ENCODE measurements at places on chromosomes 12 and 14. TPM values are rescaled to one million over a fixed set of nuclear protein-coding genes. Genes with fewer than 3 reads are reported as not detected.

- no peak for DNase-seq
Observed at GRCh38 chr14:22812744-22813143, 2.5 kb downstream of the SLC7A7 start.

DNA sequence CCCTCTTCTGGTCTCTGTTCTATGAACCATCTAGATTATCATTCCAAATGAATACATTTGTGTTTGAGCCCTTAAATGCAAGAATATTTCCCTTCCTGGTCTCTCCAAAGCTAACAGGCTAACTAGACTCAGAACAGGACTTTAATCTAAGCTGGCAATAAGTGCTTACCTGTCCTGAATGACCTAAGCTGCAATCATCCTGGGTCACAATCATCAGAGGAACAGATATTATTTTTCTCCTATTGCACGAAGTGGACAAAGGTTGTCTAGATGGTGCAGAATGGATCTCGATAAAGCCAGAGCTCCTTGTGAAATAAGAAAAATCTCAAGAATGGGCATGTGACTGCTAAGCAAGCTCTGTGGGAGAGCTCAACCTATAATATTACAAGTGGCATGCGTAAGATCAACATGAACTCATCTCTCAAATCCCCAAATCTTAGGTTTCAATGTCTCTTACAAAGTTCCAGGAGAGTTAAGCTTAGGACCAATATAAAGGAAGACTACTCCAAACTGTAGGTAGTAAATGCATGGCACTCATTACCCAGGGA lies 10.6 kb upstream of the NUMB start:
- no peak for DNase-seq

The FOXA1 gene
- polyA plus RNA-seq: not detected

GRCh38 chr12:130204541-130204953 lies 42.3 kb downstream of the FZD10 start:
- no peak for DNase-seq

- DNase-seq: peak; percentile 99
Observed at GRCh38 chr14:68466491-68466977, 326.3 kb downstream of the ZFP36L1 start.

- DNase-seq: no peak
Observed at GRCh38 chr12:132623072-132623869, 4.7 kb downstream of the P2RX2 start.

The CCDC177 gene
- polyA plus RNA-seq: not detected

The DDIT3 gene
- polyA plus RNA-seq: 17.7 TPM

- DNase-seq: no peak
Observed at GRCh38 chr12:32516230-32516629, 116.9 kb downstream of the FGD4 start.

The EPYC gene
- not detected for polyA plus RNA-seq

DNA sequence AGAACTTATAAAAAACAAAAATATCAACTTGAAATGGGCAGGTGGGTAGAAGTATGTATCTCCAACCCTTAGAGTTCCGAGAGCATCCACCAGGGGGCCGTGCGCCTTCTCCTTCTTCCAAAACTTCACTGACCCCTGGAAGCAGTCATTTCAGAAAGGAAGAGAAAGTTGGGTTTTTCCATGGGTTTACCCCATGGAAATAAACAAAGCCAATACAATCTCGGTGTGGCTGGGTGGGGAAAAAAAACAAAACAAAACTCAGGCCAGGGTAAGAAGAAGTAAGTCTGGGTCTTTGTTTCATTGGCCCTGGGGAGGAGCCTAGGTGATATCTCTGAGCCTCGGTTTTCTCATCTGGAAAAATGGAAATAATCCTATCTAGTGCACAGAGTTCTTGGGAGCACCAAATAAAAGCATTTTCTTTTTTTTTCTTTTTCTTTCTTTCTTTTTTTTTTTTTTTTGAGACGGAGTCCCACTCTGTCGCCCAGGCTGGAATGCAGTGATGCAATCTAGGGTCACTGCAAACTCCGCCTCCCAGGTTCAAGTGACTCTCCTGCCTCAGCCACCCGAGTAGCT lies 33.6 kb upstream of the HNF1A start:
- DNase-seq: no peak

The CACNA1C gene
- not detected for polyA plus RNA-seq

The DCN gene
- 0.13 TPM for polyA plus RNA-seq

GRCh38 chr12:20527417-20528163 lies 159.3 kb downstream of the PDE3A start:
- DNase-seq: no peak

- no peak for DNase-seq
Observed at GRCh38 chr14:36988989-36989388, 183.4 kb downstream of the SLC25A21 start.

The GALNT9 gene
- polyA plus RNA-seq: not detected

GRCh38 chr14:32697704-32698103 lies 241.0 kb upstream of the NPAS3 start:
- DNase-seq: peak; percentile 24

DNA sequence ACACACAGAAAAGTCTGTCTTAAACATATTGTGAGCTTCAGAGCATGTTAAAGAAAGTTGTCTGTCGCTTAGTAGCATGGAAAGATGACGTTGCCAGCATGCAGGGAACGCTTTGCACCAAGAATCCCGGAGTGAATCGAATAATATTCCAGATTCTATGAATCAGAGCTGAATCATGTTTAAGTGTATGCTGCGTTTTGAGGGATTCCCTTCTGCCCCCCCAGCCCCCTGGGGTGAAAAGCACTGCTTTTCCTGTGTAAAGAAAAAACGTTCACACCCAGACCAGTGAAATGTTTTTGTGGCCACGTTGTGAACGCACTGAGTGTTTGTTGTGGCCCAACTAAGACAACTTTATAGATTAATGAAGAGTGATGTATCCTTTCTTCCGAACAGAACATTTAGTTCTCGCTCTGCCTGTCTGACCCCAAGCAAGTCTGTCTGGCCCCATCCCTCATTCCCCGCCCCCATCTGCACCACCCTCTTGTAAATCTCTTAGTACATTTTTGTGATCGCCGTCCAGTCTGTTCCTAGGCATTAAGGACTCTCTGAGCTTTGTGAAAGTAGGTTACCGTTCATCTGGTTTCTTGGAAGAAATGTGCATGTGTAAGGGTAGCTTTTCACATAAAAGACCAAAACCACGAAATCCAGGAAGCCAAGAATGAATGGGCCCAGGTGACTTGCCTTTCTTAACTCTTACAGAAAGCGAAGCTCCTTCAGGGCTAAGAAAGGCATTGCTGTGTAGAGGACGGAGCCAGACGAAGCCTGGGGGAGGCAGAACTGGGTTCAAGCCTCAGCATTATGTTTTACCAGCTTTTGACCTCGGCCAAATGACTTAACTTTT lies 103.0 kb downstream of the SAMD4A start:
- DNase-seq: peak; percentile 88

The TAS2R13 gene
- polyA plus RNA-seq: not detected

GRCh38 chr14:103065861-103066260 lies 8.5 kb upstream of the CDC42BPB start:
- no peak for DNase-seq

The DAO gene
- not detected for polyA plus RNA-seq

- no peak for DNase-seq
Observed at GRCh38 chr12:8018666-8019581, 13.6 kb upstream of the FOXJ2 start.

DNA sequence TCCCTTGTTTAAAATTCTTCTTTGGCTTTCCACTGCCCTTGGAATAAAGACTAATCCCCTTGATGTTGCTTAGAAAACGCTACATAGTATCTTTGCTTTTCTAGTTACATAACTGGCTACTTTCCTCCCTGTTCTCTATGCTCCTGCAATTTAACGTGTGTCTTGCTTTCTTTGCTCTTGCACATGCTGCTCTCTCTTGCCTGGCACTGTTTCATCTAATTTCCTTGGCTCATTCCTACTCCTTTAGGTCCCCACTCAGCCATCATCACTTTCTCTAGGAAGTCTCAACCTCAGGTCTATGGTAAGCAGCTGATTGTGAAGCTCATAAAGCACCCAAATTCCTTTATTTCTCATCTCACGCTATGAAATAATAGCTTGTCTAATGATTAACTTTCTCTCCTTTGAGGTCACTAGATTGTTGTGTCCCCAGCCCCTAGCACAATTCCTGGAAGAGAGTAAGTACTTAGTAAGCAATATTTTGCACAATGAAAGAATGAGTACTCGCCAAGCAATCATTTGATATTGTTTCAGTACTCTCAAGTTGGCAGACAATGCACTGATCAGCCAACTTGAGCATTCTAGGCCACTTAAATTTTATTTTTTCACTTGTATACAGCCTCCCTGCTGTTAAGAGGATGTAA lies 3.3 kb downstream of the ALDH6A1 start:
- no peak for DNase-seq

The LRRC10 gene
- polyA plus RNA-seq: not detected

GRCh38 chr12:269191-269590 lies 6.6 kb upstream of the SLC6A13 start:
- DNase-seq: no peak

- DNase-seq: no peak
Observed at GRCh38 chr12:11321980-11322379, 11.7 kb upstream of the PRB4 start.

The NDUFB1 gene
- polyA plus RNA-seq: 337 TPM

DNA sequence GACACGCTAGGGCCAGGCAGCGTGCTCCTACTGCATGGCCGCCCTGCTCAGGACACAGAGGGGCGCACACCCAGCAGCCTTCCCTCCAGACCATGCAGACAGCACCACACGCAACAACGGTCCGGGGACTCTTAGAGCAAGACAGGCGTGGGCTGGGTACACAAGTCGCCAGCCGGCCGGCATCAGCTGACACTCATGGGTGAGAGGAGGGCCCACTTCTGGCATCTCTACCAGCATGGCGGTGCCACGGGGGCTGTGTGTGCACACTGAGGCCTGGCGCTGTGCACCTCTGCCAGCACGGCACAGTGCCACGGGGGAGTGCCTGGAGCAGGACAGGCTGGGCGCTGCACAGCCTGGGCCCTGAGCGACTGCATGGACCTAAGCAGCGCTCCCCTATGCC lies 6.7 kb upstream of the BTBD6 start:
- no peak for DNase-seq

- DNase-seq: no peak
Observed at GRCh38 chr12:52342781-52343490, 21.7 kb upstream of the KRT83 start.

DNA sequence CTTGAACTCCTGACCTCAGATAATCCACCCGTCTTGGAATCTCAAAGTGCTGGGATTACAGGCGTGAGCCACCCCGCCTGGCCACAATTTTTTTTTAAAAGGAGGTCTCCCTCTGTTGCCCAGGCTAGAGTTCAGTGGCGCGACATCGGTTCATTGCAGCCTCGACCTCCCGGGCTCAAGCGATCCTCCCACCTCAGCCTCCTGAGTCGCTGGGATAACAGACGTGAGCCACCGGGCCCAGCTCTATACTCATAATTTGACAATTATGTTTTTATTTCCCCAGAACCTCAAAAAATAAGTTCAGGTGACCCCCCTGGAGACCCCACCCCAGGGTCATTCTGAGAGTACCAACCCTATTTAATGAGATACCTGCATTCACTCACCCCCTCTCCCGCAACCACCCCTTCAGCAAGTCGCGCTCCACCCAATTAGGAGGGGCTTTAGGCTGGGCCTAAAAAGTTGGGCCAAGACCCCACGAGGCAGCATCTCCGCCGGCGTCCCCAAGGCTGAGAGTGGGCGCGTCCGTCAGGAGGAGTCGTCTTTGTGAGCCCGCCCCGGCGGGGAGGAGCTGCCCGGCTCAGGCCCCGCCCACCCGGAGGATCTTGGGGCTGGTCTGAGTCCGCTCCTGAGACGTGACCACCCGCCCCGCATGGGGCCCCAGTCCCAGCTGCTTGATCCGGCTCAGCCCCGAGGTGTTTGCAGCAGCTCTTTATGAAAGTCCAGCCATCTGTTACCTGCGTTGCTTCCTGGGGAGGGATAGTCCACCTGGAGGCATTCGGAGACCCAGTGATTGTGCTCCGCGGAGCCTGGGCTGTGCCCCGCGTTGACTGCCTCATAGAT lies at the start of gene ANKRD33:
Gene ANKRD33, plus strand, starts transcription at position 628 of the 840 bp plus-strand sequence. Its CDS starts 84 bp downstream, at position 712.
- no peak for DNase-seq

The RAPGEF3 gene
- 6.0 TPM for polyA plus RNA-seq

The NYNRIN gene
- polyA plus RNA-seq: 4.7 TPM

DNA sequence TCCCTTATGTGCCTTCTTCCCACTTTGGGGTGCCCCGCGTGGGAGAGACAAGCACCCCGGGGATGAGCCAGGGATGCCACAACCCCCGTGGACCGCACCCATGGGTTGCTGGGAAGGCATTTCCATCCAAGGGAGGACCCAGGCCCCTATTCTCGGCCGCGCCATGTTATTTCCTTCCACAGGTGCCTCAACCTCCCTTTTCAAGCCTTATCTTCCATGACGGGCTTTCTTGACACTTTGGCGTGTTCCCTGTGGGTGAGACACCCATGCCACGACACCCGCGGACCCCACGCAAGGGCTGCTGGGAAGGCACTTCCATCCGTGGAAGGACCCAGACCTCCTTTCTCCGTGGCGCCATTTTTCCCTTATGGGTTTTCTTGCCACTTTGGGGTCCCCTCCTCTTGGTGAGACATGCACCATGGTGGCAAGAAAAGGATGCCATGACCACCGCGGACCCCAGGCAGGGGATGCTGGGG lies 269.2 kb downstream of the ALG10 start:
- DNase-seq: no peak

DNA sequence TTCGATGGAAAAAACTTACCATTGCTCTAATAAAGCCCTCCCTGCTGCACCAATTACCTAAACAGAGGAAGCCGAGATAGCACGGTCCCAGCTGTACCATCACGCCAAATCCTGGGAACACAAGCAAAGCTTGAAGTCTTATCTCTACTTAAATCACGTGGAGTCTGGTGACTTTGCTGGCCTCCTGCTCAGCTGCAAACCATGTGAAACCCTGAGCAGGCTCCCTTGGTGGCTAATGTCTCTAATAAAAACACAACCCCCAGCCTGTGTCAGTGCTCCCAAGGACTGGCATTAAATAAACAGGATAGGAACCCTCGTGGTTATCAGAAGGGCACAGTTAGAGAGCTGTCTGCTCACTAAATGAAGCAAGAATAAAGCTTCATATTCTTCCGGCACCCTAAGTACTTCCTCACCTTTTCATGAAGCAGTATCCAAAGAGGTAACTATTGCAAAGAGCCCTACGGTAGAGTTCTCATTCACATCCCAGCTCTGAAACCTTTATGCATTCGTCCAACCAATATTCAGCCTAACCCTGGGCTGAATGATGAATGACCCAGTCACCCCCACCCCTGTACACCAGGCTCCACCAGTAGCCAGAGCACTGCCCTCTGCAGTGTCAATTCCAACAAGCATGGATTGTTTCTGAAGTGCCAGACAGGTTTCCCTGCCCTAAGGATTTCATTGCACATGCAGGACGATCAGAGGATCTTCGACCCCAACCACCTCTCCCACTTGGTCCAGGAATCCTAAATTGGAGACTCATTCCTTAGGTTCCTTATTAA lies 452.7 kb upstream of the TMPO start:
- no peak for DNase-seq

The ARHGAP9 gene
- polyA plus RNA-seq: 0.07 TPM

GRCh38 chr12:98772818-98773217 lies 127.7 kb downstream of the APAF1 start:
- DNase-seq: no peak

DNA sequence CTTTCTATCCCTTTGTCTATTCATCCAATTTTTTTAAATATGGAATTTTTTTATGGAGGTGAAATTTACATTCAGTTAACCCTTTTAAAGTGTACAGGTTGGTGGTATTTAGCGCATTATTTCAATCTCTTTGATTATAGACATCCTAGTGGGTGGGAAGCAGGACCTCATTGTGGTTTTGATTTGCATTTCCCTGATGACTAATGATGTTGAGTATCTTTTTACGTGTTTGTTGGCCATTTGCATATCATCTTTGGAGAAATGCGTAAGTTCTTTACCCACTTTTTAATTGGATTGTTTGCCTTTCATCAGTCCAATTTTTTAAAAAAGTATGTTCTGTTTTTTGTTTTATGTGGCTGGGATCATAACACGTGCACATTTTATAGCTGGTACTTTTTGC lies 20.8 kb downstream of the PAPLN start:
- DNase-seq: no peak

The A2M gene
- polyA plus RNA-seq: 0.03 TPM

- DNase-seq: no peak
Observed at GRCh38 chr14:92841930-92842329, 47.8 kb downstream of the GOLGA5 start.

Data from foreskin keratinocyte (primary cell).